Cardiac muscle cell (in vitro differentiated cells and primary cell): ENCODE measurements at places on chromosomes 16 and 17.

GRCh38 chr17:54680410-54680809 is 220.2 kb upstream of the TOM1L1 start:
- no peak for DNase-seq

GRCh38 chr16:81711657-81712319 is 67.3 kb upstream of the PLCG2 start:
- peak; percentile 94 for DNase-seq

DNA sequence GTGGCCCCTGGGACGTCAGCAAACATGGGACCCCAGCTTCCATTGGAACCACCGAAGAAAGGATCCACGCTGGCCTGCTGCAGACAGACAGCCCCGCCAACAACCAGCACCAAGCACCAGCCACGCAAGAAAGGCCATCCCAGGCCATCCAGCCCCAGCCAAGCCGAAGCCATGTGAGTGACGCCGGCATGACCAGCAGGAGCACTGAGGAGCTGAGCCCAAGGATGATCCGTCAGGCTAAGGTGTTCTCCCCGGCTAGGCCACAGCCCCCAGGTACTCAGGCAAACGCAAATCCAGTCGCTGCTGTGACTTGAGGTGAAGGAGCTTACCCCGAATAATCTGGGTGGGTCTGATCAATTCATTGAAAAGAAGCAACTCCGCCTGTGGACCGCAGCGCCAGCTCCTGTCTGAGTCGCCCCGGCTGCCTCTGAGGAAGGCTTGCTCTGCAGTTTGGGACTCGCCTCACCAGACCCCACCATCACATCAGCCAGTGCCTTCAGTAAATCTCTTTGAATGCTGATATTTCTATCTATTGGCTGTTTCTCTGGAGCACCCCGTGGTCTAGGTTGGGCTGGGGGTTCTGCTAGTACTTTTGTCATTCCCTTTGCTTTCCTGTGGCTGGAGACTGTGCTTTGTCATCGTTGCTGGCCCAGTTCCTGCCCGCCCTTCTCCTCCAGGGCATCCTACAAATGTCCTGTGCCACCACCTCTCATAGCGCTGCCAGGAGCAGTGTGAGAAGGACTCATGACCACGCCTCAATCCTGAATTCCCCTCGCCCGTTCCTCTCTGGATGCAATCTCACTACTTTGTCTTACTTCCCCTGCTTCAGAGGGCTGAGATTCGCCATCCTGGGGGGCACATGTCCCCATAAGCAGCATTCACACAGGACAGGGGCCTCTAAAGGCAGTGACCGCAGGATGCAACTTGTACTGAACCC is 8.1 kb upstream of the CBX2 start:
- no peak for DNase-seq

- DNase-seq, result no peak
Observed at GRCh38 chr17:42361781-42362186, 26.5 kb downstream of the STAT3 start.

DNA sequence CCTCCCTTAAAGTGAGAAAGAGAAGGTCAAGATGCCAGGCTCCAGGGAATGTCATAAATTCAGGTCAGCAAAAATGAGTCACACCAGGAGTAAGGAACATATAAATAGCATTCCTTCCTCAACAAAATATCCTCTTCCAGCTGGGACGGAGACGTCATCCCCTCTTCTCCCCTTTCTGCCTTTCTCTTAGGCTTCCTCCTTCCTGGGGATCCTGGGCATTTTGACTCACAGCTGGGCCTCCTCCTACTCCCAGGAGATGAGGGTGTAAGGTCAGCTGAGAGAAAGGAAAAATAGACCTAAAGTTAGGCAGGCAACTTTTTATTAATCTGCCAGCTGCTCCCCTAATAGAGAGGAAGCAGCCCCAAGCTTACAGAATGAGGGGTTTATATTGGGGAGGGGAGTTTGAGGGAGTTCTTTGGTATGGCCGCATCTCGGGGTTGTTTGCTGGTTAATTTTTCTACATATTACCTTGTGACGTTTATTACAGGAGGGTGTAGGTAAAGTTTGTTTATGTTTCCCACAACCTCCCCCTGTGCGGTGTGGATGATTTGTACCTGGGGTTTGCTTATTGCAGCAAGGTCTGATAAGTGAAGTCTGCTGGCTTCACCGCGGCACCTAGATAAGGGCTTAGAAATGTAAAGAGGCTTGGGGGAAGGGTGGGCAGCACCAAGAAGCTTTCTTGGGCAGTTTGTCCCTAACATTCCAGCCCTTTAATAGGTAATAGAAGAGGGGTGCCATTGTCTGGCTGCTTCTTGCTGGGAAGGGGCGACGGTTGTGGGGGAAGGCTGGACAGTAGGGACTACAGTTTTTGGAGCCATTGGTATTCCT is 7.1 kb upstream of the ZNF747 start:
- peak; percentile 75 for DNase-seq

- no peak for DNase-seq
Observed at GRCh38 chr17:77089124-77089490, 51.7 kb upstream of the SEC14L1 start.

GRCh38 chr16:27239026-27239425 is 29.5 kb downstream of the NSMCE1 start:
- DNase-seq, result no peak

DNA sequence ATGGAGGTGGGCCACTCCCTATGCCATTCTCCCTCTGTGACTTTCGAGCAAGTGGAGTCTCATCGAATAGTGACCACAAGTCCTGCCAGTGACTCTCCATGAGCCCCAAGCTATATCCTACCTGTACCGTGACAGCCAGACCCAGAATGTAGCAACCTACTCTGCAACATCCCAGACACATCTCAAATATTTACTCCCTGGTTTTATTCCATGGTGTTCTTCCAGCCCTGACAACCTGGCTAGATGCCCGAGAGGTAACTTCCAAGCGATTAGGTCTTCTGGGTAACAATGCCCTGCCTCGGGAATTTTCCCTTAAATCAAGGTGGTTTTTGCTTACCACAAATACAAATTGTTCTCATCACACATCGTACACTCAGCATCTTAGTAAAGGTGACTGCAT is 211.7 kb downstream of the ZFHX3 start:
- DNase-seq, result no peak

DNA sequence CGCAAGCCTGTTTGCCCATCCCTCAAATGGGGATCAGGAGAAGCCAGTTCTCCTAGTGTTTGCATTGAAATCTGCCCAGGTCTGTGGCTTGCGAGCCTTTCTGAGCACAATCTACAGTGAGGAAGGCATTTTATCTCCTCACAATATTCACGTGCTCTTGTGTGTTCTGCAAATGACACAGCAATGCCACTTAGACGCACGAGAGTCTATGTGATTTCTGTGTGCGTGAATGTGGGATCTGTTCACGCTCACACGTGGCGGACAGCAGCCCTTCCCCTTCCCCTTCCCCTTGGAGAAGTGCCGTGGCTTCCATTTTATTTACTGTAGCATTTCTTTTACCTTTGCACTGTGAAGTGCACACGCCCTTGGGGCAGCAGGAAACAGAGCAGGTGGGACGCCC is 17.7 kb upstream of the CBFA2T3 start:
- DNase-seq, result no peak

- DNase-seq, result no peak
Observed at GRCh38 chr16:14018851-14019250, 52.3 kb upstream of the MRTFB start.

GRCh38 chr17:70773258-70773657 is 603.9 kb downstream of the KCNJ2 start:
- DNase-seq, result no peak
